Heart right ventricle (tissue), 16 donors: ENCODE measurements at places on chromosomes 6 and 20.

DNA sequence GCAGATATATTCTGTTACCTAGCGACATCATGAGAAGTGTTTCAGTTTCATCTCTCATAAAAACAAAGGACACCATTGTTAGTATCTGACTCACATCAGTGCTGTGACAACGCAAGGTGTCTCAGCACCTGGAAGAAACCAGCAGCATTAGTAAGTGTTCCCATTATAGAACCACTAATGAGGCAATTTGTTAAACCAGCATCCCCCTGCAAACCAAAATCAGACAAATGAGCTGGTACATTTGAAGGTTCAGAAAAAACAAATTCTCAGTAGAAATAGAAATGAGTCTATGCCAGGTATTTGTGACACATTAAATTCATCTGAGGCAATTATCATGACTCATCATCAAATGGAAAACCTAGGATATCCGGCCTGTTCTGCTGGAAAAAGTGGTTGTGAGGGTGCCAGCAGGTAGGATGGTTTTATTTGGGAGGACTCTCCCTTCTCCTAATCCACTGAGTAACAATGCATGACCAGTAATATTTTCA lies 151.7 kb downstream of the TMEM200A start:
- DNase-seq: no peak

DNA sequence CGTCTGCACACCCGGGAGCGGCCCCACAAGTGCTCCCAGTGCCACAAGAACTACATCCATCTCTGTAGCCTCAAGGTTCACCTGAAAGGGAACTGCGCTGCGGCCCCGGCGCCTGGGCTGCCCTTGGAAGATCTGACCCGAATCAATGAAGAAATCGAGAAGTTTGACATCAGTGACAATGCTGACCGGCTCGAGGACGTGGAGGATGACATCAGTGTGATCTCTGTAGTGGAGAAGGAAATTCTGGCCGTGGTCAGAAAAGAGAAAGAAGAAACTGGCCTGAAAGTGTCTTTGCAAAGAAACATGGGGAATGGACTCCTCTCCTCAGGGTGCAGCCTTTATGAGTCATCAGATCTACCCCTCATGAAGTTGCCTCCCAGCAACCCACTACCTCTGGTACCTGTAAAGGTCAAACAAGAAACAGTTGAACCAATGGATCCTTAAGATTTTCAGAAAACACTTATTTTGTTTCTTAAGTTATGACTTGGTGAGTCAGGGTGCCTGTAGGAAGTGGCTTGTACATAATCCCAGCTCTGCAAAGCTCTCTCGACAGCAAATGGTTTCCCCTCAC lies 21.0 kb downstream of the PRDM1 start:
- DNase-seq: no peak

DNA sequence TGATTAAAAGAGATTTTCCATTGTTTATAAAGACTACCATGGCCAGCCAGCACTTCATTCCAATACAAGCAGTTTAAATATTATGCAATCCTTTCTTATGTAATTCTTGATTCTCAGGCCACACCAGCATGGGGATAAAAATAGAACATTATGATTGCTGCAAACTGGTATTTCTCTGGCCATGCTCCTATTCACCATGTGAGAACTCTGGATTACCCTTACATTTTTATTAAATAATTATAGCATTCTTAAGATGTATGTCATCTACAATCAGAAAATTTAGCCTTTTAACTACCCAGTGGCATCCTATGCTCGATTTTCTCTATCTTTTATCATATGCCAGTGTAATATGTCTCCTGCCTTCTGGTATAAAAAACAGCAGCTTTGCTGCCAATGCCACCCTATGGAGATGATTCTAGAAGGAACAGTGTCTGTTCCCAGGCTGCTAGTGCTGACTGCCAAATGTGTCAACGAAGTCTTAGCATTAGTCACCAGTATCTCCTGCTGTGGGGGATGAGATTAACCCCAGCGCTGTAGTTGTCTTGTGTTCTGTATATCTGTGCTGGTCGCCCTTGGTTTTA lies 501.4 kb downstream of the BCKDHB start:
- DNase-seq: no peak

GRCh38 chr6:90403489-90404381 lies 107.1 kb upstream of the BACH2 start:
- DNase-seq: peak; percentile 23

- DNase-seq: no peak
These were observed 260.5 kb downstream of the CENPW start for GRCh38 chr6:126600258-126600916.

- no peak for DNase-seq
These were observed 186.9 kb downstream of the UTRN start for GRCh38 chr6:144471986-144472385.

DNA sequence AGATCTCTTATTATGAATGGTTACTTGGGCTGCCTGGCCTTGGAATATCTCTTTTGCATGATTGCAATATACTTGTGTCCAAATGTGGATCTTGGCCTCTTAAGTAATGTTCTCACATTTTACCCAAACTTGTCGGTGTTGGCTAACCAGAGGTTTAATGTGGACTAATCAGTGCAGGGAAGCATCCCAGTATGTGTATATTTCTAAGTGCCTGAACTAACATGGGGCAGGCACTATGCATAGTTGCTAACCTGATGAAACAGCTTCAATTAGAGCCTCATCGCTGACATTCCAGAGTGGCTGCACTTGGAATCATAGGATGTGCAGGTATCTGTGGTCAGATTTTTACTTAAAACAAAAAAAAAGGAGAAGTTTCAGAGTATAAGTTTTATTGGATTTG lies 160.0 kb downstream of the PDE7B start:
- DNase-seq: no peak

DNA sequence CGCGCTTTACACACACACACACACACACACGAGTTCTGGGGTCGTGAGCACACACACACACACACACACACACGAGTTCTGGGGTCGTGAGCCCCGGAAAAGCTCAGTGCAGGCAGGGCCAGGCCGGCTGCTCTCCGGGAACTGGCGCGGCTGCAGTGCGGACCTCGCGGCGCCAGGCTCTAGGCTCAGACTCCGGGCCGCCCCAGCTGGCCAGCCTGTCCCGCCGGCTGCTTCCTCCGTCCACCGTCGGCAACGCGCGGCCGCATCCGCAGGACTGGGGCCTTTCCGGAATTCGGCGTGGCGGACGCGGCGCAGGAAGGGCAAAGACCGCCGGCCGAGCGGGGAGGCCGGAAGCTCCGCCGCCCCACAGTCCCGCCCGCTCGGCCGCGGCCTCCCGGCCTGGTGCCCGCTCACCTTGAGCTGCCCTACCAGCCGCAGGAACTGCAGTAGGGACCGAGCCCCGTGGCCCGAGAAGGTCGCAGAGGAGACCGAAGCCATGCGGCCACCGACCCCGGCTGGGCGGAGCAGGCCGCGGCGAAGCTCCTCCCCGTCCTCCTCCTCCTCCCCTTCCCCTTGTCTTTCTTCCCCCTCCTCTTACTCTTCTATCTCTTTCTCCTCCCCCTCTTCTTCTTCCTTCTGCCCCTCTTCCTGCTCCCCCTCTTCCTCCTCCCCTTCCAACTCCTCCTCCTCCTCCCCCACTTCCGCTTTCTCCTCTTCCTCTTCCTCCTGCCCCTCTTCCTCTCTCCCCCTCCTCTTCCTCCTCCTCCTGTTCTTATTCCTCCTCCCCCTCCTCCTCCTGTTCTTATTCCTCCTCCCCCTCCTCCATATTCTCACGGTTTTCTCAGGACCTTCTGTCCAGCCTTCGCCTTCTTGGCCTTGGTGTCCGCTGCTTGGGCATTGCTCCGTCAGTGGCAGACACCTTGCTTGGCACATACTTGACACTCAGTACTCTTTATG lies at the start of gene HDDC2:
TSS of gene HDDC2 (minus strand) at position 533 of the 957 bp plus-strand sequence. CDS start at position 498, 35 bp downstream.
- DNase-seq: peak; percentile 84

DNA sequence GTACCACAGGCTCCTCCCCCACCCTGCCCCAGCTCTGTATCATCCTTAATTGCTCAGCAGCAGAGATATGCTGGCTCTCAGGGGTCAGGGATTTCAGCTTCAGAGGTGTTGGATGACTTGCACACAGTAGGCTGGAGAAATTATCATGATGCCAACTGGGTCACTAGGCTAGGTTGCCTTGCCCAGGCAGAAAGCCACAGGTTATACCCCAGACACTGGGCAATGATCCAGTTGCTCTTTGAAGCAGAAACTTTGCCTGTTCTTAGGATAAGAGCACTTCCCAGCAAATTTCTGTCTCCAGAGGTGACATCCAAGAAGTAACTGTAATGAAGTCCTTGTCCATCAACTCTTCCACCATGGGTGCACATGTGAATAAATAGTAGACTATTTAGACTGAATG lies 38.3 kb upstream of the SCML4 start:
- no peak for DNase-seq

GRCh38 chr20:19121463-19121862 lies 91.0 kb upstream of the SLC24A3 start:
- no peak for DNase-seq

DNA sequence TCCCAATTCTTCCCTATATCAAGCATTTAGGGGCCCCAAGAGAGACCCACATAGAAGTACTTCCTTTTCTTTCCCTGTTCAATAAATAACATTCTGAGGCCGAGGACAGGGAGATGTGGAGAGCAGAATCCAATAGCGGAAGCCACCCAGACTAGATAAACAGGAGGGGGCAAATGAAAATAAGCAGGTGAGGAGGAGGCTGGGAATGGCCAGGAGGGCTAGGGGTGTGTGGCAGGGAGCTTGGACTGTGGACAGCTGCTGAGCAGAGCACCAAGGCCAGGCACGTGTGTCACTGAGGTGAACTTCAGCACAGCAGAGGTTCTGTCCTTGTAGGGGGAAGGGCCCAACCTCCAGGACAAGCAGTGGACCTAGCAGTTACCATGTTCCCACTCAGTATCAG lies 339.2 kb downstream of the FOXA2 start:
- DNase-seq: no peak

GRCh38 chr6:93644611-93645010 lies 225.3 kb upstream of the EPHA7 start:
- no peak for DNase-seq

DNA sequence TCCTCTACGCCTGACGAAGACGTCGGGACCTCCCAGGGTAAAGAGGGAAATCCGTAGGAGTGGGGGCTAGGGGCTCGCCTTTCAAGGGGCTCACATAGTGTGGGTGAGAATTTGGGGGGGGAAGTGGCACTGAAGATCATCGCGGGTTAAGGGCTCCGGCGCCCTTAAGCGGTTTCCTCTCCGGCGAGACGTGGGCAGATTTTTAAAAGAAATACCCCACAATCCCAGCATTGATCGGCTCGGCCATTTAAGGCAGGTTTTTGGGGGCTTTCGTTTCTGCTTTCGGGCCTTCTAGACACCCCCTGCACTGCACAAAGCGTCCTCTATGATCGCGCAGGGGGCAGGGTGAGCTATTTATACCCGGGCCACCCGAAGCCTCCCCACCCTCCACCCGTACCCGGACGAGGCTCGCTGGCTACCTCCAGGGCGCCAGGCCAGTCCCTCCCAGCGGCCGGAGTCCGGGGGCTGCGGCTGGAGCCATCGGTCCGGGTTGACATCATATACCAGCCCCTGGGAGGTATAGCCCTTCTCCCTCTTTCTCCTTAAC lies 1.2 kb downstream of the NKX2-2 start:
- DNase-seq: no peak

GRCh38 chr20:17357238-17357637 lies 130.4 kb downstream of the PCSK2 start:
- DNase-seq: no peak

GRCh38 chr6:167122827-167123657 lies at the start of gene CCR6:
Gene CCR6, plus strand, starts transcription at chr6:167123096. Its CDS starts 13,039 bp downstream, at chr6:167136135.
- DNase-seq: no peak

- no peak for DNase-seq
These were observed 284.3 kb downstream of the DHX35 start for GRCh38 chr20:39246436-39246835.

DNA sequence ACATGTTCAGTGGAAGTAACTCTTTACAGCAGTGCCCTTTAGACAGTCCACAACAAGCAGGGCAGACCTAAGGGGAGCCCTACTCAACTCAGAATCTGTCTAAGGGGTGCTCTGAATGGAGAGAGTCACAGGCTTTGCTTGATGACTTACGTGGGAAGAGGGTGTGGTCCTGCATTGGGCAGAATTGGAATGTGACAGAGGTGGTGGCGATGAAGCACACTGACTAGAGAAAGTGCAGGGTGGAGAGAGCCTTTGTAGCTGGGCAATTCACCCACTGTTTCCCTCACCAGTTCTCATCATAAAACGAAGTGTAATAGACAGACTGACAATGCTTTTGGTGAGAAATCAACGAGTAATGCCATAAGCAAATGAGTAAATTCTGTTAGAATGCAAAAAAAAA lies 11.2 kb downstream of the TP53INP2 start:
- DNase-seq: no peak

GRCh38 chr6:50455029-50455428 lies 258.3 kb upstream of the TFAP2D start:
- no peak for DNase-seq

GRCh38 chr20:4451487-4452081 lies 270.1 kb upstream of the PRND start:
- DNase-seq: no peak

DNA sequence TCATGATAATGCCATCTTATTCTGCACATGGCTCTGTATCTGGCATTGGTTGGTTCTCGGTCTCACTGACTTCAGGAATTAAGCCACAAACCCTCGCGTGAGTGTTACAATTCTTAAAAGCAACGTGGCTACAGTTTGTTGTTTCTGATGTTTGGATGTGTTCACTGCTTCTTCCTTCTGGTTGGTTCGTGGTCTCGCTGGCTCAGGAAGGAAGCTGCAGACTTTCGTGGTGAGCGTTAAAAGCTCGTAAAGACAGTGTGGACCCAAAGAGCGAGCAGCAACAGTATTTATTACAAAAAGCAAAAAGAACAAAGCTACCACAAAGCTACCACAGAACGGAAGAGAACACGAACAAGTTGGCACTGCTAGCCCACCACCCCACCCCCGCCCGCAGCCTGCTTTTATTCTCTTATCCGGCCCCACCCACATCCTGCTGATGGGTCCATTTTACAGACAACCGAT lies 51.1 kb downstream of the MYLIP start:
- no peak for DNase-seq

GRCh38 chr6:116799945-116800344 lies 28.9 kb downstream of the GPRC6A start:
- no peak for DNase-seq

GRCh38 chr6:17240803-17241500 lies 40.2 kb upstream of the RBM24 start:
- DNase-seq: no peak

GRCh38 chr6:128156321-128157111 lies 255.7 kb upstream of the THEMIS start:
- no peak for DNase-seq

GRCh38 chr6:159602431-159603041 lies 90.5 kb downstream of the SOD2 start:
- DNase-seq: no peak

DNA sequence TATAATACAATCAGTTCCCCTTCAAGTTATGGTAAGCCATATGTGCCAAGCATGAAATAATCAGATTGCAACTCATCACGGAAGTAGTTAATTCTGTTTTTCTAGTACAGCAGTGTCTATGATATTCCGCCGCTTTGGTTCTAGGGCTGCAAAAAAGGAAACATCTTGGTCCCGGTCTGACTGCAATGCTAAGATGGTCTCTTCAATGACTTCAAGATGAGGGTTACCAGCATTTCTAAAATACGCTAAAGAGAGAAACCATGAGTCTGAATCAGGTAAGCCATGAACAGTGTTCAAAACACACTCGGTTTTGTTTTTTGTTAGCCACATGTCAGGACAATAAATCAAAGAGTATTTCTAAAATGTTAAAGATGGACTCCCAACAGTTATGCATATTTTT lies 3.2 kb upstream of the ANKRD60 start:
- DNase-seq: no peak

- no peak for DNase-seq
These were observed 103.8 kb downstream of the TMEM242 start for GRCh38 chr6:157219201-157220200.

GRCh38 chr20:5766085-5766764 lies 16.0 kb downstream of the SHLD1 start:
- no peak for DNase-seq
